ENCODE measurements at places on chromosomes 7 and 10.

- no peak for DNase-seq
These were observed 2.4 kb upstream of the MOSPD3 start for GRCh38 chr7:100609958-100610357.

GRCh38 chr10:59633063-59633462 lies 76.6 kb downstream of the SLC16A9 start:
- DNase-seq: no peak

- DNase-seq: no peak
These were observed 423.2 kb upstream of the PCDH15 start for GRCh38 chr10:55224007-55224781.

GRCh38 chr7:33952824-33953223 lies 47.5 kb downstream of the BMPER start:
- DNase-seq: no peak

DNA sequence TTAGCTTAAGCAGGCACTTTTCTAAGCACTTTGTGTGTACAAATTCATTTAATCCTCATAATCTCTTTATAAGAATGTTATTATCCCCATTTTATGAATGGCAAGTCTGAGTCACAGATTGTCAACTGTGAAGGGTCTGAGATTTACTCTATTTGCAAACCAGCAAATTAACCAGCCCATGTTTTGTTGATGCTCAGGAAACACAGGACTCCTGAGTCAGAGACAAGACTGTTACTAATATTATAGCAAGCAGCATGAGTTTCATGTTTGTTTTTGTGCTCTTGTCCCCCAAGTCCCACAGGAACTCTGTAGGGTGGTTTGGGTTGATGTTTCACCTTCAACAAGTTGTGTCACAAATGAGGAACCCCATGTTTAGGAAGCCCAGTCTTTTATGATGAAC lies 182.0 kb upstream of the PPP1R3A start:
- no peak for DNase-seq

DNA sequence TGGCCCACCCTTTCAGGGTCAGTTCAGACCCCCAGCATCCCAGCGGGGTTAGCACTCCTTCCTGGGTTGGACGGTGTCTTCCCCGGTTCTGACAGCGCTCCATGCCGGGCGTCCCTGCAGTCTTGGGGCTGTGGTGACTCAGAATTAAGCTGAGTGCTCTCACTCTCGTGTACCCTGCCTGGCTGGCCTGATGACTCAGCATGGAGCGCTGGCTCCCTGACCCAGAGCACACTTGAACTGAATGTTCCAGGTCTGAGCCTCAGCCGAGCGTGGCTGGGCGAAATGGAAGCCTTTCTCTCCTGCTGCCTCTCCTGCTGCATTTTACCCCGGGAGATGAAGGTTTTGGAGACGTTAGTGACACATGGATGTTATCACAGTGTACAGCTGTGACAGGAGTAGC lies 7.1 kb downstream of the BAG3 start:
- DNase-seq: no peak

DNA sequence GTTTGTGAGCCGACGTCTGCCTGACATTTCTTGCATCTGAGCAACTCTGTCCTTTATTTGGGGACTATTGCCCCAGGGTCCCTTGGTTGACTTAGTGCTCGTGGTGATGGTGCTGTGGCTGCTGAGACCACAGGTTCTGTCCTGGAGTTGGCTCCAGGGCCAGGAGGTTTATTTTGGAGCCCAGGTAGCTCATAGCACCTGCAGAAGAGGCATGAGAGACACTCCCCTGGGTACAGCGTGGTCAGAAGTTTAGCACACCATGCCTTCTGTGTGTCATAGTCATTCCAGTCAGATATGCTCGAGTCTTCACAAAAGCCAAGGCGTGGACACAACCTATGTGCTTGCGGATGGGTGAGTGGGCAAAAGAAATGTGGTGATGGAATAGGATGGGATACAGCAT lies 496.9 kb downstream of the TCERG1L start:
- DNase-seq: no peak

All from esophagus squamous epithelium (tissue), 5 donors.